ENCODE measurements at places on chromosomes 2 and 18.
A peak's percentile ranks its signal among the peaks of the same experiment; 100 is the strongest.

DNA sequence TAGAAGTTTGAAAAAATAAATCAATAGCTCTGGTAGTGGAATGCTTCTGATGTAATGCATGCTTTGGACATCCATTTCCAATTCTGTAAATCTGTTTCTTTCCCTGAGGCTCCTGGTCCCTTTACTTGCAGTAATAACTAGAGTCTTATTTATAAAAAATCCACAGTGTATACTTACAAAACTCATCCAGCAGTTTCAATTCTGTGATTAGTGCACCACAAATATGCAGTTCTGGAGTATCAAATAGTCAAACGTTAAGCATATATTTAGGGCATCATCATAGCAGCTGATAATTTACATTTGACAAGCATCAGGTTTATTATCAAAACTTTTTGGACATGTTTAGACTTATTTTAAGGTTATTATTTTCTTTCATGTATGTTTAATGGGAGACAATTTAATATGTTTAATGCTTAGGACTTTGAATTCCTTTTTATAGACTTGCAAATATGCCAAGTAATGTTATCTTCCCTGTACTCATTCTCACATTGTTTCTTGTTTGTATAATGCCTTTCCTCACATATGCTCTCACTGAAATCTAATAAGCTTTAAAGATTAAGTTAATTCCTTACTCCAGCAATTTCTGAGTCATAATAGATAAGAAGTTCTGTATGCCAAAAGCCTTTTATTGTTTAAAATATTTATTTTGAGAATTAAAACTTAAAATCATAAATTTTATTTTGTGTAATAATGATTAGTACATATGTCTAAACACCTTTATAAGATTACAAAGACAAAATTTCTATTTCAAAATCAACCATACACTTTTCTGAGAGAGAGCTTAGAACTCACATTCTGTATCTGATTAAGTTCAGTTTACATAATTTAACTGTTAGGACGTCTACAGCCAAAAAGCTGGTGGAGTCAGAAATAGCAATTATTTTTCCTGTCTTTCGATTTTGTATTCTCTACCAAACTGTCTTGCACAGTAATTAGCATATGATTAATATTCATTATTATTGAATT is 341.5 kb upstream of the TMEFF2 start:
- no peak for DNase-seq

GRCh38 chr2:110993557-110994231 is 127.0 kb upstream of the BCL2L11 start:
- DNase-seq, result peak; percentile 26

DNA sequence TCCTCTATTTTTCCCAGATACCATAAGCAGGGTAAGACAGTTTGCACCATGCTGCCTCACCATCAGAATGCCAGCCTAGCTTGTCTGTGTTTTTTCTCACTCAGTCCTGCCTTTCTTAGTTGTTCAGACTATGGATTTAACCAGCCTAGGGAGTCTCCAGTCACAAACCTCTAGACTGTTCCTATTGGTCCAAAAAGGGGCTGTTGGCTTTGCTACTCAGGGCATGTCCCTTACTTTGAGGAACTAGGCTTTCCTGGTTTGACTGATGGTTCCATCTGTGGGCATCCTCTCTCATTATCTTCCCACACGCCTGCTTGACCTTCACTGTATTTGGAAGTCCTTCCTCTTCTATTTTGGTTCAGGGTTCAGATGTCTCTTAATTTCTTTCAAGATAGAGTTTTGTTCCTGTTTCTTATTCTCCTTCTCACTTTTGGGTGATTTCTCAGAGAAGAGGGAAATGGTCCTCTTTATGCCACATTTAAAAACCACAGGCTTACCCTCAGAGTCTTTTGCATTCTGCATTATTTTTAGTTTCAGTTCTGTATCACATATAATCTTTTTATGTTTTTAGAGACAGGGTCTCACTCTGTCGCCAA is 31.3 kb upstream of the TMEM131 start:
- peak; percentile 11 for DNase-seq

GRCh38 chr2:5705490-5705889 is 13.3 kb downstream of the SOX11 start:
- DNase-seq, result no peak
